ENCODE measurements at places on chromosomes 2 and 18. TPM values are rescaled to one million over a fixed set of nuclear protein-coding genes. Genes with fewer than 3 reads are reported as not detected.

DNA sequence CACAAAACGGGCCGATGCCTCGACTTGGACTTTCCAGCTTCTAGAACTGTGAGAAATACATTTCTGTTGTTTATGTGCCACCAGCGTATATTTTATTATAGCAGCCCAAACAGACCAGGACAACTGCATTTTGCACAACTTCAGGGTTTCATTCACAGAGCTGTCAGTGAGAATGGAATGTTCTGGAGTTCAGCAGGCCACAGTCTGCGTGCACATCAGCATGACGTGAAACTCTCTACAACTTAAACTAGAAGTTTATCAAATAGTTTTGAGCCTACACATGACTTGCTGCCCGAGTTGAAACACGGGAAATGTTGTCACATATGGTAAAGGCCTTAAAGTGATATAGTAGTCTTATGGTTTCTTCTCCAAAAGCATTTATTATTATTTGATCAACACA, 3.9 kb upstream of the TRIB2 start:
- no peak for DNase-seq

Gene FAM237A
- not detected for total RNA-seq

DNA sequence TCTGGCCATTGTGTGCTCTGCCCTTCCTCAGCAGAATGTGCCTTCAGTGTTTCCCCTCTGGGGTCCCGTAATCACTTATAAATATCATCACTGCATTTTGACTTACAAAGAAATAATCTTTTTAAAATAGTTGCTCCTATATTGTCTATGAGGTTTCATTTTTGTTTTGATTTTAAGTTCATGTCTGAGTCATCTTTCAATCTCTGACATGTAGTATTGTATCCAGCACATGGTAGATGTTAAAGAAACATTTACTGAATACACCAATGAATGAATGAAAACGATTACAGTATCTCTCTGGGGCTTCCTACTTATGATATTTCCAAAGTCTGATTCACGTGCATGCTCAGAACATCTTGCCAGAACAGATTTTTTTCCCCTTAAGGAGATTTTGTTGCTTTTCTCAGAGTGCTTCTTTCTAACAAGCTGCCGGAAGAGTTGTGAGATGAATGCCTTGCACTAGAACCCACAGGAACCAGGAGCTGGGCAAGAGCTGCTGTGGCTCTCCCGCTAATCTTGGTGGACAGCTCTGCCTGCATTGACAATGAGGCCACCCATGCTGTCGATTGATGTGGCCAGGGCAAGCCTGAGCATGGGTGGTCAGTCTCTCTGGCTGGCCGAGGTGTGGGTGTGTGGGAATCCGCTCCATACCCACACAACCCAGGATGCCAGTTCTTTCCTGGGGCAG, 199.4 kb downstream of the CYRIA start:
- DNase-seq: no peak

DNA sequence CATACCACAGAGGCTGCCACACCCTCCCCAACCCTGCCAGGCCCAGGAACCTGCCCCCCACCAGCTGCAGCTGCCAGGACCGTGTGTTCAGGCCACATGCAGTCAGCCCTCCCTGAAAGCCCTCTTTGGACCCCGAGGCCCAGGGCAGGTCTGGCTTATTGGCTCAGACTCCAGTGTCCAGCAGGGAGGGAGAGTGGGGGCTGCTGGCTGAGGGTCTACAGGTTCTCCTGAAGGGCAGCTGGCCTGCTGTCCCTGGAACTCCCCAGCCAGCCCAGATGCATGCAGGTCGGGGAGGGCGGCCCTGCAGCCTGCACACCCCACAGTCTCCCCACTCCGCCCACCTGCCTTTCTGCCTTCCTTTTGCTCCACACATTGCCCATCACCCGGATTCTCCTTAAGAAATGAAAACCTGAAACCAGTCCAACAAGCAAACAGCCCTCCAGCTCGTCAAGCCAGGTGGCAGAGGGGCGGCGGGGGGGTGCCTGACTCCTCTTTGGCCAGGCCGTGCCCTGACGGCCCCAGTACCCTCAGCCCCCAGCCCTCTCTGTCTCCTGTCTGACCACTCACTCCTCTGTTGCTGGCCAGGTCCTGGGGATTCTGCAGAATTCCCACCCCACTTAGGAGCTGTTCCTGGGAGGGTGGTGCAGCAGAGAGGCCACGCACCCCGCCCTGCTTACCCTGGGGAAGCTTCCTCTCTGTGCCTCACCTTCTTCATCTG, 18.0 kb downstream of the GPR35 start:
- no peak for DNase-seq

DNA sequence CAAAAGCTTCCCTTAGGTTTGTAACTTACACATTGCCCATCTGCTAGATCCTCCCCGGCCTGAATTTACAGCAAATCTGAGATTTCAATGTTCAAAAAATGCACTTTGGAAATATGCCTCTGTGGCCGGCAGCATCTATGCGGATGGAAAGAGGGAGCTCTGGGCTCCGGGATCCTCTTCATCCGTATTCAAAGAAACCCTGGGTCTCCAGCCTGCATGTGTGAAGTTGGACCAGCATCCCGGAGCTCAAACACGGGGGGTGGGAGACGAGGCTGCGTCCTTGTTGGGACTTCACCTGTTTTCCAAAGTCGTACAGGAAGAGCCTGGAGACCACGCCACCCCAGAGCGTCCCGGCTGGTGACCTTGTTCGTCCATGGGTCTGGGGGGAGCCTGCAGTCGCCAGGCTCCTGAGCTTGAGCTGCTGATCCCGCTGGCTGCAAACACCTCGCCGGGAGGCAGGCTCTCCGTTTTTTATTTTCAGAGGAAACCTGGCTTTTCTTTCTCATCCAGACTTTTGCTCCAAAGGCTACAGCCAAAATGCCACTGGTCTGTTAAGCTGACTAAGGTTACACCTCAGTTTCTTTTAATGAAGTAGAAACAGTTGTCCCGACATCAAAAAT, 77.4 kb downstream of the PTGR3 start:
- DNase-seq: no peak

Measured in naive thymus-derived CD8-positive, alpha-beta T cell (primary cell).